ENCODE measurements at places on chromosomes 11 and 22.

DNA sequence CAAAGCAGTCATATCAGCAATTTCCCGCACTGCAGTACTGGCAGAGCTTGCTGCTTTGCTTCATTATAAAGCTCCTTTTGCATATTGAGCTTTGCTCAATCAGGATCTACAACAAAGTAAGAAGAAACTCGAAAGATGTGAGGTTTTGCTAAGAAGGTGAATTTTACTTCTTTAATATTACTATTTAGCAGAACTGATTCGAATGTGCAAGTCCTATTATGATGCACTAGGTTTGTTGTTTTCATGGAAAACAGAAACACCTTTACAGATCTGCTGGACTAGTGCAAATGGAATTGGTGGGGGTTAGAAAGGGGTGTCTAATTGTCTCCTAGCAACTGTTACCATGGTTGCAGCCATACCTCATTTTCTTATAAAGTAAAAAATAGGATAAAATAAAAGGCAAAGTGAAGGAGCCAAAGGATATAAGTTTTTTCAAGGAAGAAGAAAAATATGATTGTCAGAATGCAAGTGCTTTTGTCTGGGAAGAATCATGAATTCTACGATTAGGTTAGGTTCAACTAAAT, 153.2 kb downstream of the MSANTD4 start:
- no peak for DNase-seq

DNA sequence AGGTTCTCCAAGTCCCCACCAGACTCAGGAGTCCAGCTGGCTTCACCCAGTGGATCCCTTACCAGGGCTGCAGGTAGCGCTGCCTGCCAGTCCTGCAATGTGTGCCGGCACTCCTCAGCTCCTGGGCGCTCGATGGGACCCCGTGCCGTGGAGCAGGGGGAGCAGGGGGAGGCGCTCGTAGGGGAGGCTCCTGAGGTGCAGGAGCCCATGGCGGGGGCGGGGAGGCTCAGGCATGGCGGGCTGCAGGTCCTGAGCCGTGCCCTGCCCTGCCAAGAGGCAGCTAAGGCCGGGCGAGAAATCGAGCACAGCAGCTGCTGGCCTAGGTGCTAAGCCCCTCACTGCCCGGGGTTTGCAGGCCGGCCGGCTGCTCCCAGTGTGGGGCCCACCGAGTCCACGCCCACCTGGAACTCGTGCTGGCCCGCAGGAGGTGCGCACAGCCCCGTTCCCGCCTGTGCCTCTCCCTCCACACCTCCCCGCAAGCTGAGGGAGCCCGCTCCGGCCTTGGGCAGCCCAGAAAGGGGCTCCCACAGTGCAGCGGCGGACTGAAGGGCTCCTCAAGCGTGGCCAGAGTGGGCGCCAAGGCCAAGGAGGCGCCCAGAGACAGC, 792.9 kb upstream of the CCDC179 start:
- DNase-seq = no peak

GRCh38 chr22:19904935-19905334, 36.6 kb upstream of the COMT start:
- DNase-seq = no peak

- DNase-seq = no peak
These were observed 527.7 kb downstream of the MN1 start for GRCh38 chr22:27273853-27274252.

Measured in stimulated activated naive B cell treated with anti-CD40 and anti-IgM and Interleukin-4, amounts not matched to agents 10 μg/mL and 1 μg/mL and 100 μg/mL, for 72 hours (primary cell).